Activated T-cell treated with anti-CD3 and anti-CD28 coated beads, Interleukin-2, amount 50 U/mL, for 4 hours (primary cell): ENCODE measurements at places on chromosomes 2 and 18. TPM values are rescaled to one million over a fixed set of nuclear protein-coding genes. Genes with fewer than 3 reads are reported as not detected.

Gene AGXT
- 0.34 TPM for total RNA-seq

Gene RGPD4
- 0.08 TPM for total RNA-seq

Gene SULT1C4
- not detected for total RNA-seq

Gene RAPGEF4
- total RNA-seq: 0.47 TPM

Gene TNFRSF11A
- 1.7 TPM for total RNA-seq

Gene EVX2
- not detected for total RNA-seq

Gene KCNJ3
- total RNA-seq: not detected

Gene DIS3L2
- 43.7 TPM for total RNA-seq

Gene DPP10
- not detected for total RNA-seq

Gene UGT1A5
- total RNA-seq: not detected

Gene EFEMP1
- 0.40 TPM for total RNA-seq

Gene SLC23A3
- 0.71 TPM for total RNA-seq

Gene IL36A
- total RNA-seq: not detected

Gene SAG
- total RNA-seq: not detected
